Activated CD4-positive, alpha-beta T cell treated with anti-CD3 and anti-CD28 coated beads, Interleukin-2, amount 50 U/mL, for 24 hours (primary cell): ENCODE measurements at places on chromosomes 16 and 17.

GRCh38 chr17:49515196-49515770, 20.2 kb downstream of the NGFR start:
- no peak for DNase-seq

GRCh38 chr16:50550866-50551641, 2.9 kb downstream of the NKD1 start:
- no peak for DNase-seq

- DNase-seq: no peak
These were observed 12.6 kb upstream of the RPL38 start for GRCh38 chr17:74190807-74191406.

DNA sequence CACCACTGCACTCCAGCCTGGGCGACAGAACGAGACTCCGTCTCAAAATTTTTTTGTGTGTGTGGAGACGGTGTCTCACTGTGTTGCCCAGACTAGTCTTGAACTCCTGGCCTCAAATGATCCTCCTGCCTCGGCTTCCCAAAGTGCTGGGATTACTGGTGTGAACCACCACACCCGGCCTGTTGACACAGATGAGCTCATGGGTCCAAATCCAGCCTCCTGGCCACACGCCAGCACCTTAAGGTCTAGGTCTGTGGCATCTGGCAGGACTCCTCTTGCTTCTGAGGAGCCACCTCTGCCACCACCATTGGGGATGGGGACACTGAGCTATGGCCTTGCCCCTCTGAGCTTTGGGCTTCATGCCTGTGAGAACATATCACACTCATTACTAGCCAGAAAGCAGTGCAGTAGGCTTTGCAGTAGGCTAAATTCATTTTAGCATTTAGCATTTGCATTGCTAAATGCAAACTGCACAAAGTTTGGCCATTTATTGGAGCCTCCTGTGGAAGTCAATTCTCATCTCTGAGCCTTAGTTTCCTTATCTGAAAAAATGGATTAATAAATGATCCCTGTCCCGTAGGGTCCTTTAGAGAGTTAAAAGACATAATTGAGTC, 5.5 kb upstream of the CDIPT start:
- no peak for DNase-seq

- DNase-seq: no peak
These were observed 547 bp upstream of the ZNF48 start for GRCh38 chr16:30394592-30395154.

- DNase-seq: no peak
These were observed 80.5 kb downstream of the MYH13 start for GRCh38 chr17:10292057-10292937.

DNA sequence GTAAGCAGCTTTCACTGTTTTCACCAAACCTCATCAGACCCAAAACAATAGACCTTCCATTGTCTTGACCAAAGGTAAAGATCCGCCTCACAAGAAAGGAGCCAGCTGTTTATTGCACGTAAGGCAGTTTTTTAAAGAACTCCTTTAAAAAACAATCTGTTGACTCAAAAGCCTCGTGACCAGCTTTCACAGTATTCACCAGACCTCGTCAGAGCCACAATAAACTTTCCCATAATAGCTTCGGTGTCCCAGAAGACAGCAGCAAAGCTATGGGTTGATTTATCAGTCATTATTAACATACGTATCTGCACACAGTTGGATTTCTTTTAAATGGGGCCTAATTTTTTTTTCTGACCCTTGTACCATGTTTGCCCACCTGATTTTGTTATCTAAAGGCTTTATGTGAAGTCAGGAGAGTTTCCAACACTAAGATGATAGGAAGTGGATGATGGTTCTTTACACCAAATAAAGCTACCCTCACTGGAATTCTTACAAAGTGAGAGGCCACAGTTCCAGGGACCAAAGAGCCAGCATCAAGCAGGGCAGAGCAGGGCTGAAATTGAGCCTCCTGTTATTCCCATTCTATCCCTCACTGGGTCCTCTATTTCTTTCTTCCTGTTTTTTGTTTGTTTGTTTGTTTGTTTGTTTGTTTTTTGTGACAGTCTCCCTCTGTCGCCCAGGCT, 17.6 kb upstream of the HELZ start:
- DNase-seq: no peak

- DNase-seq: peak; percentile 17
These were observed 656 bp upstream of the GEMIN4 start for GRCh38 chr17:752620-753219.

DNA sequence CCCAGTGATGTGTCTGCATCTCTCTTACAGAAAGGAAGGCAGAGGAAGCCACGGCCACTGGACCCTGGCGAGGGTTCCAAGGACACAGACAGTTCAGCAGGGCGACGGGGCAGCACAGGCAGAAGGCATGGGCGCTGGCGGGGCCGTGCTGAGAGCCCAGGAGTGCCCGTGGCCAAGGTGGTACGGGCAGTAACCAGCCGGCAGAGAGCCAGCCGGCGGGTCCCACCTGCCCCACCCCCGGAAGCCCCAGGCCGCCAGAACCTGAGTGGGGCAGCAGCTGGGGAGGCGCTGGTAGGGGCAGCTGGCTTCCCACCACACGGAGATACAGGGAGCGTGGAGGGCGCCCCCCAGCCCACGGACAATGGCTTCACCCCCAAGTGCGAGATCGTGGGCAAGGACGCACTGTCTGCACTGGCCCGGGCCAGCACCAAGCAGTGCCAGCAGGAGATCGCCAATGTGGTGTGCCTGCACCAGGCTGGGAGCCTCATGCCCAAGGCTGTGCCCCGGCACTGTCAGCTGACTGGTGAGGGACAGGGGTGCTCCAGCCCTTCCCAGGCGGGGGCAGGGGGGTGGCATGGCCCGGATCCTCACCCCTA, 7.8 kb downstream of the XYLT2 start:
- DNase-seq: no peak

- no peak for DNase-seq
These were observed 24.8 kb upstream of the ARHGAP23 start for GRCh38 chr17:38403491-38403890.
